ENCODE measurements at places on chromosomes 2 and 18. TPM values are rescaled to one million over a fixed set of nuclear protein-coding genes. Genes with fewer than 3 reads are reported as not detected.

DNA sequence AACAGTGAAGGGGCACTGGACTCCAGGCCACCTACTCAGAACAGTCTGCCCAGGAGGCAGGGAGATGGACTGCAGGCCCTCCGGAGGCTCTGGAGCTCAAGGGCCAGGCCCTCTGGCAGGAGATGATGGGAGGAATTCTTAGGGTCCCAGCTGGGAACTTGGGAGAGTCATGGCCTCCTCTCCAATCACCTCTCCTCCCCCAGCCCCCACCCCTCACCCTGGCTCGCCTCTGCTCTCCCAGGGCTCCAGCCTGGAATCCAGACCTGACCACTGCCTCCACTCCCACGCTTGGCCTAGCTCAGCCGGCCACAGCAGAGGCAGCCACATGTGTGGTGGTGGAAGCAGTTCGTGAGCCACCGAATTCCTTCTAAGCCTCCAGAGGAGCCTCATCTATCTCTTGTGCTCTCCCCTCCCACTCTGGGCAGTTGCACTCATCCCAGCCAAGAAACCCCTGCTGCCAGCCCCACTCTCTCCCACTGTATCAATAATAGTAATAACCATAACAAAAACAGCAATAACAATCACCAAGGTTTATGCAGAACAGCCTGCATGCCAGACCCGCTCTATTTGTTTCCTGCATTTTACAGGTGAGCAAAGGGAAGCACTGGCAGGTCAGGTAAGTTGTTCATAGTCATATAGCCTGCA lies 67.4 kb downstream of the TNS1 start:
- no peak for DNase-seq

DNA sequence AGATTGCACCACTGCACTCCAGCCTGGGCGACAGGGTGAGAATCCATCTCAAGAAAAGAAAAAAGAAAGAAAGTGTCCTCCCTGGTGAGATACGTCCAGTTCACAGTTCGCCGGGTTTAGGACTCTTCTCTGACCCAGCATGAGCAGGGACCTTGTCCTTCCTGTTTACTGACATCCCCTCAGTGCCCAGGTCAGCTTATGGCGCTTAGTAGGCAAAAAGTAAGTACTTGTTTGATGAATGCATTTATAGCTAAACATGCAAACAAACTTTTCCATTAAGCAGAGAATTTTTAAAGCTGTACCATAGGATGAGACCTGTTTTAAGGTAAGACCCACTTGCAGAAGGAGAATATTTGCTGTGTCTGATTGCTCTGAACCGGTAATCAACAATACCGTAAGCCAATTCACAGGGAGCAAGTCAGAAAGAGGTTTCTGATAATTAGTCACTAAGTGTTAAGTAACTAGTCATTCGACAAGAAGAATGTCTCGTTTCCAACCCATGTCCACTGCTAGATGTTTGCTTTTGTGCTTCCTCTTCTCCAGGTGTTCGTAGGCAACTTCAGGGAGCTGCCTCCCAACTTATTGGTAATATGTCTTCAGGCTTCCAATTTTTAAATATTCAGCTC lies 40.0 kb downstream of the MOGAT1 start:
- DNase-seq = no peak

Gene NR4A2
- total RNA-seq = 0.11 TPM

Gene CD8B
- total RNA-seq = not detected

Gene RPRM
- total RNA-seq = not detected
